ENCODE measurements at places on chromosomes 4 and X.

DNA sequence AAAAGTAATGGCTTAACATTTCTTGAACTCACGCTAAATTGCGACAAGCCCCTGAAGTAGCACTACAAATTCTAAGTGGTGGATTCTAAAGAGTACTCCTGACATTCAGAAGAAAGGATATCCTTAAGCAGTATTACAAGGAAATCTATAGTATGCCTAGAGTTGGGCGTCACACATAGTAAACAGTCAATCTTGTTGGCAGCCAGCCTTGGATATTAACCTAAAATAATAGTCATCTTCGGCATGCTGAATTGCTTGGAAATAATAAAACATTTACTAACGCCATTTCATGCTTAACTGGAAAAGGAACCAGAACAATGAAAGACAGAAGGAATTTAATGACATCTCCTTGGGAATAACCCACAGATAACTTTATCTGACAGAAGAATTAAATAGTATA is 18.6 kb downstream of the ATP8A1 start:
- DNase-seq, result no peak

- no peak for DNase-seq
Measured at GRCh38 chr4:24015782-24016181, 125.9 kb upstream of the PPARGC1A start.

- DNase-seq, result no peak
Measured at GRCh38 chr4:187224560-187224959, 500.9 kb upstream of the FAT1 start.

DNA sequence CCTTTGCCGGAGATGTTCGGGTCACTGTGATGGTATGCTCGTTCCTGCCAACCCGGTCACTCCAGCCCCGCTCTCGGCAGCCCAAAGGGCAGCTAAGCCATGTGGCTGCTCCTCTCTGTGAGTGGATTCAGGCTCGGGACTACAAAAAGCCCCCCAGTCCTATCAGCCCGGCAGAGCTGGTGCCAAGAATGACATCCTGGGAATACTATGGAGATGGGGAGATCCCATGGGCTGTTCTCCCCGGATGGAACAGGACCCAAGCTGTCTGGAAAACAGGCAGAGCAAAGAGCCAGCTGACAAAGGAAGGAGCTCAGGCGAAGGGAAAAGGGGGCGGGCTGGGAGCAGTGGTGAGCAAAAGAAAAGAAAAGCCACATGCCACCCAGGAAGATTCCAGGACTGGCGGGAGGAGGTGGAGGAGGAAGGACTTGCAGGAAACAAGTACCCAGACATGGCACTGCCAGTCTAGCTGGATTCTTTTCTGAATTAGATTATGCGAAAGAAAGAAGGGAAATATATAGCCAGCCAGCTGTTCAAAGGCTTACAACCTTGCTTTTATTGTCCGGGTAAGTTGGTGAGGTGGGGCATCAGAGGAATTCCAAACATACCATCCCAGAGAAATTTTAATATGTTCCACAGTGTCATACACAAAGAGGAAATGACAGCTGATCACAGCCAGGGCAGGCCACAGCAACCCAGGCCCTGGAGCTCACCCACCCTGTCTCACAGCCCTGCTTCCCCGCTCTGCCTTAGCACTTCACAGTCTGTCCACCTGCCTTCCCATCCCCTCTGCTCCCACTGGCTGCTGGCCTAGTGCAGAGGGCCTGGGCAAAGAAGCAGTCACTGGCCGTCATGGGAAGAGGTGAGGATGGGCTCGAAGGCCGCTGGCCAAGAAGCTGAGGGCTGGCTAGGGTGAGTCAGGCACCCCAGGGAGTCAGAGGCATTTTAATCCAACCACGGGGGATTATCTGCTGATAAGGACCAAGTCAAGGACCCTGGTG is 3.4 kb downstream of the NDP start:
- DNase-seq, result no peak

- DNase-seq, result no peak
Measured at GRCh38 chr4:156252358-156252921, 298.8 kb upstream of the CTSO start.

Measured in activated T-cell treated with anti-CD3 and anti-CD28 coated beads, Interleukin-2, amount 50 U/mL, for 1 hour (primary cell).